ENCODE measurements at places on chromosomes 1 and 21.

DNA sequence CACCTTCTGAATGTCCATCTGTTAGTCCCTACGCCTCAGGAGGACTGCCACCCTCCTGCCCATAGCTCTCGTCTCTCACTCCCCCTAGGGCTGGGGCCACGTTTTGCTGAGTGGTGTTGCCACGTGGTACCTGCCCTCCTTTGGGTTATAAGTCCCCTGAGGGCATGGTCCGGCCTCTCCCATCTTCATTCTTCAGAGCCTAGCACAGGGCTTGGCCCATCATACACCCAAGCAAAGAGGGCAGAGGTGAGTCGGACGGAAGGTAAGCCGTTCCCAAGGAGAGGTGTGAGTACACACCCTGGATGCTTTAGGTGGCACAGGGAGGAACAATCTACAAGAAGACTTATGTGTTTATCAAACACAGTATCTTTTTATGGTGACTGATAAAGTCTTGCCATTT lies 10.9 kb downstream of the PADI2 start:
- DNase-seq: no peak

DNA sequence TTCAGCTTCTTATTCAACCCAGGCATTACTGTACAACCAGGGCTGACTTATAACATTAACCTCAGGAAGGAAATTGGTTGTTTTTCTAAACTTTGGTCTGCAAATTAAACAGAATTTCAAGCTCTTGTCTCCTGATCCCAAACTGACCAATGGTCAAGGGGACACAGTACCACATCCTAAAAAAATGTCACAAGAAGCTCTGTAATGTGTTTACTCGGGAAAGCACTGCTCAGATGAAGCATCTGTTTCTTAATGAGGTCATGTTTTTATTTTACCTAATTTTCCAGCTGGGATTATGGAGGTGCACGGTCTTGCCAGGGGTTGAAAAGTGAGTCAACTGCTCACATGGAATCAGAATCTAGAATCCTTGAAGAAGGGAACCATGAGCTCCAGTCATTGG lies 18.7 kb downstream of the ADAMTS5 start:
- no peak for DNase-seq

DNA sequence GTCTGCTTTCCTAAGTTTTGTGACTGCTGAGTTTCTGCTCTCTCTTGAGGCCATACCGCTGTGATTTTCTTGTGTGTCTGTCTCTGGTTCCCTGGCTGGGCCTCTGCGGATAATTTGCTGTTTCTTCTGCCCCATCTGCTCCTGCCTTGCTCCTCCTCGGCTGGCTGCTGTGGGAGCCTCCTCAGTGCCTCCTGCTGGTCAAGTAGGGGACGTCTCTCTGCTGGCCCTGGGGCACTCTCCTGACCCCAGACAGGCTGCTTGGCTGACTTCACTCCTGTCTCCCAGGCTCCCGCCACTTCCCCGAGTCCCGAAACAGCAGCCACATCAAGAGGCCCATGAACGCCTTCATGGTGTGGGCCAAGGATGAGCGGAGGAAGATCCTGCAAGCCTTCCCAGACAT lies 28.5 kb downstream of the ETNK2 start:
- DNase-seq: peak; percentile 62

DNA sequence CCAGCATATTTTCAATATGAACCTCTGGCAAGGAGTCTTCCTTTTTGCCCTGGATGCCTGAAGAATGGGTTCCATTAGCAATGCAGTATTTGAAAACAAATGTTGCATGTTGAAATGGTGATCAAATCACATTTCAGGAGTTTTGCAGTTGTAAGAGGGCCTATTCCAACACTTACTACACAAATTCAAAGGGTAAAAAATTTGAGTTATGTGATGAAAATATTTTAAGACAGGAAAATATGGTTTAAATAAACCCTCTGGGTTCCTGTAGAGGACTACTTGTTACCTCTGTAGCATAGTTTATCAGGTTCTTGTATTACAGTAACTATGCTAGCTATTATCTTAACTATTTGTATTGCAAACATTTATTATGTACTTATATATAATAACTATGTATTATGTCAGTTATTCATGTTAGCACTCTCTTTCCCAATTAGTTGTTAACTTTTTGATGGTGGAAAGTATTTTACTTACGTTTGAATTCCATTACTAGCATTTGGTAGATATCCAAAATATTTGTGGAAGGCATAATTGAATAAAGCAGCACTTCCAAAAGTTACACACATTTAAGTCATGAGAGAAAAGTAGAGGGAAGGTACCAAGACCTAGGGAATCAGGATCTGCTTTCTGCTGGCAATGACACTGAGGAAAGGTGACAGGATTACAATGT lies 312.9 kb downstream of the GRIK1 start:
- DNase-seq: no peak

GRCh38 chr21:31371715-31372470 lies 27.8 kb upstream of the TIAM1 start:
- no peak for DNase-seq

- no peak for DNase-seq
Observed at GRCh38 chr1:8010080-8010664, 15.9 kb downstream of the ERRFI1 start.

DNA sequence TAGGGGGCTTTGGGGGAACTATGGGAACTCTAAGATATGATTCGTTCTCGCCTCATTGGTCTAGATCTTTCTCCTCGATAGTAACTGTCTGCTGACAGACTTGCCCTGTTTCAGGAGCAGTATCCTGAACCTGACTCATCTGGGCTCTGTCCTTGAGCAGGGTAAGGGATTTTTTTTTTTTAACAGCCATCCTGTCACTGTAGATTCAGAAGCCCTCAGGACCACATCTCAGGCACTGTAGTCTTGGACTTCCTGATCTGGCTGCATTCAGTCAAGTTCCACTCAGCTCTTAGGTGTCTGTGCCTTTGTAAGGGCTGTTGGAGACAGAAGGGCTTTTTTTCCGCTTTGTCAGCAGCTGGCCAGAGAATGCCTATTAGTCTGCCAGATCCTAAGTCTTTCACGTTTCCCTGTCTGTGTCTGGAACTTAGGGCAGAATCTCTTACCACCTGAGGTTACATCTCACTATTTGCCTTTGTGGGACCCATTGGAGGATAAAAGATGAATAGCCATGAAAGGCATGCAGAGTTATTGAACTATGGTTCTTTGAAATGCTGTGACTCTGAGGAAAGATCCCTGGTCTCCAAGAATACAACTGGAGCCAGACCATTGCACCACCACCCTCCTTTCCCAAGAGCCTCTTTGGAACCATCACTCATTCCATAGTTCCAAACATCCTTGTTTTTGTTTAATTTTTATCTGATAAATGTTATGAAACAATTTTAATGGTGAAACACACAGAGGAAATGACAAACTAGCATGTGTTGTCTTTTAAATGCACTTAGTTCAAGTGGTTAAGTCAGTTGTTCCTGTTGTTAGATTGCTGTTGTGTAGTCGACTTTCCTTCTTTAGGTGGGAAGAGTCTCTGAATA lies 49.7 kb upstream of the MACF1 start:
- no peak for DNase-seq

GRCh38 chr1:244041466-244042120 lies 9.5 kb upstream of the ZBTB18 start:
- DNase-seq: no peak

GRCh38 chr21:40547906-40548513 lies 298.9 kb downstream of the DSCAM start:
- DNase-seq: no peak

DNA sequence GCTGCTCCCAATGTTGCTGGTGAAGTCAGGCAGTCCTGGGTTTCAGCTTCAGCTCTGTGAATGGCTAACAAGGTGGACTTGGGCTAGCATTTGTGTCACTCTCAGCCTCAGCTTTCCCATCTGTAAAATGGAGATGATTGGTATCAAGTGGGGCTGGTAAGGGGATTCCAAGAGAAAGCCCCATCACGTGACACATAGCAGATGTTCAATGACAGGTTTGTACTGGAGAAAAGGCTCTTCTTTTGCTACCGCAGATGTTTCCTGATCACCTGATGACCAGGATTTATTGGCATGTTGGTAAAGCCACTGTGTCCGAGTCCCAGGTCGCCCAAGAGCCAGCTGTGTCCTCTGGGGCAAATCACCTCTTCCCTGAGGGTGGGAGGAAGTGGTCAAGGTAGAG lies 335.0 kb downstream of the MATN1 start:
- DNase-seq: no peak

DNA sequence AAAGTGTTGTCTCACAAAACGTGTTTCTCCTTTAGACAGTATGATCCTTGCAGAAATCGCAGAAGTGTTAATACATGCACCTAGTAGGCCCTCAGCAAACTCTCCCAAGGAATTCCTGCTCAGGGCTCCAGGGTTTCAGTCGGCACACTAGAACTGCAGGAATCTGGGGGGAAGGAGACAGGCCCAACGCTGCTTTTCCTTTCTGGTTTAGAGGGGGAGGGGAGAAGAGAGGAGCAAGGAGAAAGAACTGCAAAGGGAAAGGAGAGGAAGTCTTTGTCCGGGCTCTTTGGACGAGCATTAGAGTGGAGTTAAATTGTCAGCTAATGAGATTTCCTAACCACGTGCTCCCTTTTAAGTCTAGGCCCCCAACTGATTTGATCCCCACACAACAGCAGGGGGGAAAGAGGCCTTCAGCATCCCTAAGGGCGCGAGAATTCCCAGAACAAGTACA lies 103.7 kb upstream of the SOD1 start:
- DNase-seq: no peak

- no peak for DNase-seq
Observed at GRCh38 chr1:203764105-203765028, 616 bp upstream of the LAX1 start.

DNA sequence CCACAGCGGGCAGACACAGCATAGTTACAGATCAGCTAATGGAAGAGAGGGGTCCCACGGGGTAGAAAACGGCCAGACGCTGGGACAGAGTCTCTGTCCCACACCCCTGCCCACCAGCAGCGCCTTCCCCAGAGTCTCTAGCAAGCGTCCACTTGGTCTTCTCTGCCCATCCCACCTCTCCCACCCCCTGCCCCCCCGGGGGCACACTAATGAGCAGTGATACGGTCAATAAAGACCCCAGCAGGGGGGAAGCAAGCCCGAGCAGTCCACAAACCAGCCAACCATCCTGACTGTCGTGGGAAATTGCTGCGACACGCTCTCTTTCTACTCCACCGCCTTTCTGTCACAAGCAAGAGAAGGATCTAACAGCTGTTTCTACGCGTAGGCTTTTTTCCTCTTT lies 374.7 kb downstream of the NPHP4 start:
- no peak for DNase-seq

- no peak for DNase-seq
Observed at GRCh38 chr1:43188106-43188505, 16.0 kb downstream of the CFAP57 start.

- DNase-seq: no peak
Observed at GRCh38 chr1:228994676-228995594, 259.7 kb downstream of the RHOU start.

Measured in HEK293T (cell line).